ENCODE measurements at places on chromosomes 5 and 9.

GRCh38 chr9:132970324-132971062 lies 8.0 kb upstream of the GFI1B start:
- DNase-seq = no peak

DNA sequence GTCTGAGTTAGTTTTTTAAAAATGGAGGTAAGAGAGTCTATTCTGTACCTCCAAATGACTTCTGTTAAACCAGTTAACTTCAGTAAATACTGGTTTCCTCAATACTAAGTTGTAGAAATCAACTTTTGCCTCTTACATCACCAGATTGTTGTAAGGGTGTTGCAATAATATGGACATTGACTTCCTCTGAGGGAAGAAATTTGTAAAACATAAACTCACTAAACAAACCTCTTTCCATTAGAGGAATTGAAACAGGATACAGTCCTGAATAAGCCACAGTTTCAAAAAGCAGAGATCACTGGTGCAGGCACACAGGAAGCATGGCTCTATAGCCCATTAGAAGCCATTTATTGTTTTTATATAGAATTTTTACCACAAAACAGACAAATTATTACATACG lies 32.7 kb upstream of the SLCO6A1 start:
- no peak for DNase-seq

DNA sequence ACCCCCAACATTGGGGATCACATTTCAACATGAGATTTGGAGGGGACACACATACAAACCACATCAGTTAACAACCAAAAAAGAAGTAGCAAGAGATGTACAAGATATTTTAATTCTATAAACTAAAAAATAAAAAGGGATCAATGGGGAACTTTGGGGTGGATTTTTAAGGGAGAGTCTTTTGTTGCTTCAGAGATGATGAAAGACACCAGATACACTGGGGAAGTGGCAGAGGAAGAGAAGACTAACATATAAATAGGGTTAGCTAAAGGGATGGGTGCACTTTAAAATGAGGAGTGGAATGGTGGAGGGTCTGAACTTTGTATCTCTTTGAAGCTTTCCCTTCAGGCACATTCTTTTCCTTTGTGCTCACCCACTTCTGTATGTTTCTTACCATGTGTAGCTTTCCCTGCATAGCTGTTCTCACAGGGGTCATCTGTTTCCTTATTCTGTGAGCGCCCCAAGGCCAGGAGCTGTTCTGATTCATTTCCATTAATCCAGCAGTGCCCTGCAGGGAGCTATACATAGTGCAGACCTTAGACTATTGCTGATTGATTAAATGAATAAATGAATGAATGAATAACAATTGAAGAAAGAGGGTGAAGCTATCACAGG lies 531.6 kb upstream of the KLF4 start:
- DNase-seq = no peak

GRCh38 chr9:114652776-114653555 lies 4.6 kb downstream of the TEX53 start:
- no peak for DNase-seq

DNA sequence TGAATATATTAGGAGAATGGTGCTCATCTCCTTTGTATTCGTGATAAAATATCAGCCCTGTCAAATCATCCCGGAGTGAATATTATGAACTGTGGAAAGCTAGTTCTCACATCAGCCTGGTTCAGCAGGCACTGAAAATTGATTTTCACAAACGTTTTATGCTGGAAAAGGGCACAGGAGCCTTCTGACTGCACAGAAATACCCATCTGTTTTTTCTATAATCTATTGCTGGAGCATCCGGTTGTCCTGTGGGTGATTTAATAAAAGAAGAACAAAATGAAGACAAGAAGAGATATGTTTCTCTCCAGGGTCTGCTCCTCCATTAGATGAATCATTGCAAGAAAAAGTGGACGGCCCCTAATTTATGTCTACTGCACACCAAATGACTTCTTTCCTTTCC lies 85.3 kb downstream of the PRLR start:
- no peak for DNase-seq

- DNase-seq = no peak
Observed at GRCh38 chr5:135124724-135125123, 90.7 kb upstream of the PITX1 start.

- no peak for DNase-seq
Observed at GRCh38 chr5:135211083-135211790, 177.2 kb upstream of the PITX1 start.

GRCh38 chr9:36037549-36038122 lies 923 bp downstream of the RECK start:
- no peak for DNase-seq

GRCh38 chr9:72039532-72039931 lies 20.9 kb downstream of the C9orf57 start:
- peak; percentile 23 for DNase-seq

- DNase-seq = peak; percentile 15
Observed at GRCh38 chr5:23072179-23072578, 219.0 kb upstream of the CDH12 start.

GRCh38 chr5:54902791-54903473 lies 82.5 kb downstream of the ESM1 start:
- DNase-seq = no peak

DNA sequence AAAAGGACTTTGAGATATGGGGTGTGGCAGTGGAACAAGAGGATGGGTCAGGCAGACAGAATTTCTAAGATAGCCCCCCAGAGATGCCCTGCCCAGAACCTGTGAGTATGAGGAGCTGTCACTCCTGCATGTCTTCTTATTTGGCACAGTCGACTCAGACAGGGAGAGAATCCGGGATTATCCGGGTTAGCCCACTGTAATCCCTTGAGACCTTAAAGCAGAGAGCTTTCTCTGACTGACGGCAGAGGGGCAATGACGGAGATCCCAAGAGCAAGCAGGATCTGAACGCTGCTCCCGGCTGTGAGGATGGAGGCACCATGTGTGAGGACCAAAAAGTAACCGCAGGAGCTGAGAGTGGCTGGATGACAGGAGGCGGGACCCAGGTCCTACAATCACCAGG lies 8.8 kb upstream of the NHP2 start:
- DNase-seq = no peak

DNA sequence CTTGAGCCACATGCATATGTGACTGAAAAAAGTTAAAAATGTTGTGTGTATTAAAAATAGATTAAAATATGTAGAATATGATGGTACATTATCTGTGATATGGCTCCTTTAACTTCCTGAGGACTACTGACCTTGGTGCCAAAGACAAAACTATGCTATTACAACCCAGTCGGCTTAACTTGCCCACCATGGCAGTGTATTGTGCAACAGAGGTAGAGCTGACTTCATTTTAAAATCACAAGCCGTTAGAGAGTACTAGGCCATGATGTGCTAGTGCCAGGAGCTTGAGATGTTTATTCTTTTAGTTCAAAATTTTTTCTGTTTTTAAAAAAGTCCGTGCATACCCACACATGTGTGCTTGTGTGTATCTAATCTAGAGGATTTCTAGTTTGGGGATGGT lies 46.3 kb downstream of the NAA35 start:
- no peak for DNase-seq

DNA sequence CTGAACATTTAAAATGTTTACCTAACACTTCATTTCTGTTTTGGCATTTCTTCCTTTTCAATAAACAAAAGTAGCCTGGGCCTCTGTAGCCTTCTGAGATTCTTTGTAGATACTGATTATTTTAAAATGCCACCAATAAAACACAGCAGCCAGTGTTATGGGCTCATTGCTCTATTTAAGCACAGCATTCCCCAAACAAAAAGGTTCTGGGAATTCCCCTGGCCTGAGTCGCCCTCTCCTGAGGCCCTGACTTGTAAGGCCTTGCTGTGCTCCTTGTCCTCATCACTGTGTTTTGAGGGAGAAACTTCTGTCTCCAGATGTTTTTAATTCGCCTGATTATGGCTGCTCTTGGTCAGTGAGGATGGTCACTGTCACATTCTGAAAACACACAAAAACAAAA lies 33.0 kb upstream of the CTXN3 start:
- DNase-seq = no peak

DNA sequence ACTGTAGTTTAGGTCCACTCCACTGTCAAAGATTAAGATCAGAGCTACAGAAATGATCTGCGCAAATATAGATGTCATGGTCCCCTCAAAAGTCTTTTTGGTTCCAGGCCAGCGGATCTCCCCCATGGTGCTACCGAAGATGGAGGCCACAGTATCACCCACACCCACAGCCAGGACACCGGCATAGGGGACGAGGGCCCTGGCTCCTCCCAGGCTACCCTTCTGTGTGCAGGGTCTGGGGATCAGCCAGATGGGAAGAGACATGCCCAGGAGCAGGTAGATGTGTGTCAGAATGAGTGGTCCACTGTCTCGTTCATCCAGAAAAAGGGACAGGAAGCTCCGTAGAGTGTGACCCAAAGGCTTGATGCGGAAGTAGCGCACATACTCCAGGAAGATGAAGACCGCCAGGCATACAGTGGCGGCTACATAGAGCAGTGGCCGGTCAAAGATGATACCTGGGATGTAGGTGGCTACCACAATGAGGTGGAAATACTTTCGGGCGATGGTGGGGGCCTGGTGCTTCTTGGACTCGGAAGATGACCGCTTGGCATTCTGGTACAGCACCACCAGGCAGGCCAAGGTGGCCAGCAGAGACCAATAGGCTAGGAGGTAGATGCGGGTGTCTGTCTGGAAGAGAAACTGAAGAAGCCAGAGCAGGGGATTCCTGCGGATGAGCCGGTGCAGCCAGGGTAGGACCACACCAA lies 1.5 kb downstream of the DOLK start:
- DNase-seq = no peak

- DNase-seq = no peak
Observed at GRCh38 chr5:113507601-113508000, 5.9 kb upstream of the YTHDC2 start.

GRCh38 chr9:127528422-127529251 lies 77.3 kb downstream of the LRSAM1 start:
- DNase-seq = no peak

DNA sequence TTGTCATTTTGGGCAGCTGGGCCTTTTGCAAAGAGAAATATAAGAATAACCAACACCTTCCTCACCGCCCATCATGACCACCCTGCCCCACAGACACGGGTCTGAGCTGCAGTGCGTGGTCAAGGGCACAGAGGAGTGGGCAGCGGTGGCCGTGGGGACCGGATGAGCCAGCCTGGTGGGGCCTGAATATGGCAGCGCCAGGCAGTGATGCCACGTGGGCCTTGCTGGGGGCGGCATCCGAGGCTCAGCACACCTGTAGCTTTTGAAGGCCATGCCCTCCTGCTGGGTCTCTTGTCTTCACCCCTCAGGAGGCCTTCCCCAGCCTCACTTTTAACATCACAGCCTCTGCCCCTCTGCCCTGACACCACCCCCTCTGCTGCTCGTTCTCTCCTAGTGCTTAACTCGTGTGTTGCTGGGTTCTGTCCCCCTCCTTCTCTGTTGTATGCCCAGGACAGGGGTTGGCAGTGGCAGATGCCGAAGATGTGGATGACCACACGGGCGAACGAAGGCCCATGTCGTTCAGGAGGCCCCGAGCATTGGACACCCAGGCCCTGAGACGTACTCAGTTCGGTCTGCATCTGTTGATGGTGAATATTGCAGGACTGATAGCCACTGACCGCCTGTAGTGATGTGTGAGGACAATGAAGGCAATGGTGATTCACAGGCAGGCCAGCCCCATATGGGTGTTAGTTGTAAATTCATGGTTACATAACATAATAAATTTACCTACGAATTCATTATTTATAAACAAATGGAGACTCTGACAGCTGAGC lies 46.0 kb downstream of the AHRR start:
- peak; percentile 23 for DNase-seq

- DNase-seq = no peak
Observed at GRCh38 chr9:78296201-78296892, 578 bp upstream of the PSAT1 start.

- DNase-seq = no peak
Observed at GRCh38 chr9:1619915-1620710, 395.0 kb upstream of the SMARCA2 start.

- DNase-seq = no peak
Observed at GRCh38 chr9:130244548-130245165, 20.9 kb upstream of the HMCN2 start.

DNA sequence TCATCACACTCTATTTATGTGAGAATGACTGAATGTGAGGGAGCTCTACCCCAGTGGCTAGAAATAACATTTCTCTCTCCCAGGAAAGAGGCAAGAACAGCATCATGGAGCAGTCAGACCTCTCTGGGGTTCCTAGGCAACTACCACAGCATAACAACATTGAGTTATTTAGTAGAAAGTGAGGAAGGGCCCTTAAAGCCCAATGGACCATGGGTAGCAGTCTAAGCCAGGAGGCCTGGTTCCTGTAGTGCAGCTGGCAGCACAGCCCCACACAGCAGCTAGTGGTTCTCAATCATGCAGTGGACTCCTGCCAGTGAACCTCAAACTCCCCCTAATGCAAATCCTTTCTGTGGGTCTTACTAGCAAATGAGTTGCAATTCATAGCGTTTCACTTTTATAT lies 55.3 kb downstream of the SPEF2 start:
- no peak for DNase-seq

DNA sequence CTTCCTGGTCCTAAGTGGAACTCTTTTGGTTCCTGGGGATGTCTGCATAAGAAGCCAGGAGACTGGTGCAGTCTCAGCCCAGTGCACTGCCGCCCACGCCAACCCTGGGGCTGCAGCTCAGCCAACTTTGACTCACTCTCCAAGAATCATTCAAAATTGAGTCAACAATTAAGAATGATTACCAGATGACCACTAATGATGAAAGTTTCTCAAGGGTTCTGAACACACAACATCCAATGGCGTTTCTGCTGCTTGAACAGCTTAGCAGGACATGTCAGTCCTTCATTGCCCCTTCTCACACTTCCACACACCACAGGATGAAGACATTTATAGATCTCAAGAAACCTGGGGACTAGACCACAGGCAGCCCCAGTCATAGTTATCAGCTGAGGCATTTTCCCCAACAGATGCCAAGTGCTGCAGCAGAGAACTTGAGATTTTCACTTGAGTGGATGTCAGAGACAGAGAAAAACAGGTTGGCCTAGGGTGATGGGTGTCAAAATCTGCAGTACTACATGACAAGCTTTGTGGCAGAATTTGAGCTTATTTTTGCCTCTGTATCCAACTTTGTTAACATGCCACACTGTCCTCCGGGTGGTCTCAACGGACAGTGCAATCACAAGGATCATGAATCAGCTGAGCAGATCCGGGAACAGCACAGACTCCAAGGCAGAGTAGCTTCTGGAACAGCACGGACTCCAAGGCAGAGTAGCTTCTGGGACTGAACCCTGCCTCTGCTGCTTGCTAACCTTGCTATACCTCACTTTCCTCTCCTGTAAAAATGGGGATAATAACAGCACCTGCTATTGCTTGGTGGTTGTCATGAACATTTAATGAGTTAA lies 356.1 kb downstream of the SPOCK1 start:
- DNase-seq = no peak

- DNase-seq = no peak
Observed at GRCh38 chr9:77916410-77916819, 115.2 kb downstream of the GNAQ start.

Data from GM13976 (cell line).